ENCODE measurements at places on chromosomes 11 and 22.

DNA sequence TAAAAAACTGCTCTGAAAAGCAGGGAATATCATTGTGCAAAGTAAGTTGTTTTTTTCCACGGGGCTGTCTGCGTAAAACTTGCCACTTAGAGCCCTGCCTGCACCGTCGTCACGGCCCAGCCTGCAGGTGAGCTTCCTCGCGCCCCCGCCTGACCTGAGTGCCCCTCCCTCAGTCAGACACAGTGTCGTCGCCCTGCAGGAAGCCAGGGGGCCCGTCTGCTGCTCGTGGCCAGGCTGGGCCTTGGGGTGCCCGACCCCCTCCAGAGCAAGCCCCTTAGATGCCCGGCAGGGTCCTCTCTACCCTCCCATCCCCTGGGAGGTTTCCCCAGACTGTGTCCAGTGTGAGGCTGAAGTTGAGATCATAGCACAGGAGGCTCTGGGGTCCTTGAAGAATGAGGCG, 31.6 kb downstream of the SBF1 start:
- DNase-seq, result no peak

- DNase-seq, result peak; percentile 91
Observed at GRCh38 chr11:9748361-9748970, 84.6 kb downstream of the SWAP70 start.

- no peak for DNase-seq
Observed at GRCh38 chr11:78542007-78542406, 32.7 kb downstream of the NARS2 start.

DNA sequence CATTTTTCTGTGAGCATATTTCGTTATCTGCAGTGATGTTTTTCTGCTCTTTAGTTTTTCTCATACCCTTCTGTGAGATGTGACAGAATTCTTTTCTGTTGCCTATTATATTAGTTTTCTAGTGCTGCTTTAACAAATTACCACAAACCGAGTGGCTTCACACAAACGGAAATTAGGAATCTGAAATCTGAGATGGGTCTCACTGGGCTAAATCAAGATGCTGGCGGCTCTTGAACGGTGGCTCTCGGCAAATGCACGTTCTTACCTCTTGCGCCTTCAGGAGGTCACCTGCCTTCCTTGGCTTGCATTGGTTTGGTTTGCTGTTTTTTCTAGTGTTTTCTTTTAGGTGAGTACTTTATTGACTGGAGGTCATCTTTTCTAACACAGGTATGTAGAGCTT, 13.0 kb downstream of the ZBED4 start:
- peak; percentile 35 for DNase-seq

GRCh38 chr11:118071416-118072030, 5.4 kb upstream of the TMPRSS4 start:
- DNase-seq, result no peak

GRCh38 chr22:44051961-44052360, 27.9 kb downstream of the PARVB start:
- no peak for DNase-seq

DNA sequence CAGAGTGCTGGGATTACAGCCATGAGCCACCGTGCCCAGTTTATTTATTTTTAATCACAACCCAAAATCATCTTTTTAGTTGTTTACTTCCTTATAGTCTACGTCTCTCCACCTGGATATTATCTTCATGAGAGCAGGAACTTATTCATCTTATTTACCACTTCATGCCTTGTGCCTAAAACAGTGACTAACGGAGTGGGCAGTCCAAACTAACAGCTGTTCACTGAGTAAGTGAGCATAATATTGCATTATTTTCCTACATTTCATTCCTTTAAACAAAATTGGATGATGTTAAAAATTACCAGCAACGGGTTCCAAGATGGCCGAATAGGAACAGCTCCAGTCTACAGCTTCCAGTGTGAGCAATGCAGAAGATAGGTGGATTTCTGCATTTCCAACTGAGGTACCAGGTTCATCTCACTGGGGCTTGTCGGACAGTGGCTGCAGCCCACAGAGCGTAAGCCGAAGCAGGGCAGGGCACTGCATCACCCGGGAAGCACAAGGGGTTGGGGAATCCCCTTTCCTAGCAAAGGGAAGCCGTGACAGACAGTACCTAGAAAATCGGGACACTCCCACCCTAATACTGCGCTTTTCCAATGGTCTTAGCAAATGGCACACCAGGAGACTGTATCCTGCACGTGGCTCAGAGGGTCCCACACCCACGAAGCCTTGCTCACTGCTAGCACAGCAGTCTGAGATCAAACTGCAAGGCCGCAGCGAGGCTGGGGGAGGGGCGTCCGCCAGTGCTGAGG, 14.1 kb downstream of the TMEM123 start:
- no peak for DNase-seq

- DNase-seq, result no peak
Observed at GRCh38 chr11:7314811-7315604, 63.3 kb downstream of the SYT9 start.

DNA sequence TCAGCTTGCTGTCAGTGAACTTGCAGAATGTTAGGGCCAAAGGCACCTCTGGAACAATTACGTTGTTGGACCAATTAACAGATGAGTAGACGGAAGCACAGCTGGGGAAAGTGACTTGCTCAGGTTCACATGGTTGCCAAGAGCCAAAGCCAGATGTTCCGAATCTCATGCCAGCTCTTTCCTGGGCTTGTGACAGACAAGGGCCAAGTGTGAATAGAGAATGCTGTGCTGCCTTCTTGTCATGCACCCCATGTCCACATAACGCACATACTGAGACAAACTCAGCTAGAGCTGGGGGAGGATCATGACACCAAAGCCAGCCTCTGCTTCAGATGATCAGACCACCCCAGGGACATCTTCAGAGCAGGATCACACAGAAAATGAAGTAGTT, 616.3 kb downstream of the INSC start:
- DNase-seq, result no peak
